Astrocyte of the spinal cord (primary cell): ENCODE measurements at places on chromosomes 1 and 21.

GRCh38 chr1:5947071-5947821 lies 45.0 kb downstream of the NPHP4 start:
- DNase-seq: no peak

- DNase-seq: no peak
Measured at GRCh38 chr1:235996048-235996785, 68.7 kb downstream of the NID1 start.

- DNase-seq: no peak
Measured at GRCh38 chr1:94715321-94715720, 104.8 kb upstream of the SLC44A3 start.

- peak; percentile 78 for DNase-seq
Measured at GRCh38 chr1:6795661-6796060, 10.4 kb downstream of the CAMTA1 start.

DNA sequence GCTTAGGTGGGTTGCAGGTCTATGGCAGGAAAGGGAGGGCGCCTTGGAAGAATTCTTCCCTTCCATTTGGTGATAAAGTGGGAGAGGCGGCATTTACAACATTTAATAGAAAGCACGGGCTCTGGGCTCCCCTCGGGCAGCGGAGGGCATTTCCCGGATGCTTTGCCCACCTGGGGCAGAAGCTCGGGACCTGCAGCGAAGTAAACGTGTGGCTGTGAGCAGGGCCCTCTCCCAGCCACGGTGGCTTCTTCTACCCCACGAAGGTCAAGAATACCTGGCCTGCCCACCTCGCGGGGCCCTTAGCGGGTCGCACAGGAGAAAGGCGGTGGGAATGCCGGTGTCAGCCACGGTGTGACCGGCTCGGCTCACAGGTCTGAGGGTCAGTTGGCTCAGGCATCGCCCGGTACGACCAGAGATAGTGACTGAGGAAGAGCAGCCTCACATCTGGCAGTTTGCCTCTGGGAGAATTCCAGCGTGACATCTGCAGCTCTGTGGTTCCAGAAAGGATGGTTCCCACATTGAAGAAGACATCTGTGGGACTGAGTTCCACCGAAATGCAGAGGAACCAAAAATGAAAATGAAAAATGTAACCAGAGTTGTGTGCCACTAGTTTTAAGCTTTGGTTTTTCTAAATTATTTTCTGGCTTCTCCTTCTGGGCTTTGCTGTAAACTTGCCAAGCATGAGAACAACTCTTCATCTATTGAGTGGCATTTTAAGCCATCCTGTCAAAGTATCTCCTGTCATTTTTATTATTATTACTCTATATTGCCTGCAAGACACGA lies 720 bp upstream of the F3 start:
- DNase-seq: peak; percentile 39

DNA sequence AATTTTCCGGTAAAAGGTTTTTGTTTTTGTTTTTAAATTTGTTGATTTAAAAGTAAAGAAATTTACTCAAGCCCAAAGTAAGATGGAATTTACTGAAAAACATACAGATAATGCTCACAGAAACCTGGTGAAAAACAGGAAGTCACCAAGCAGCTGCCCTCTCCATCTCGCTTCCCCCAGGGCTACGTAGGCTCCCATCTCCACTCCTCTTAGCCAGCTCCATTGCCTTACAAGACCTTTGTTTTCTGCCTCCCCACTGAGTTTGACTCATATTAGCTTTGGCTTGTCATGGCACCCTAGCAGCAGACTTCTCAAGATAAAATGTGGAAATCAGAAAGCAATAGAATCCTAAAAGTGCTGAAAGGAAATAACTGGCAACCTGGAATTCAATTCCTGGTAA lies 57.9 kb downstream of the PHTF1 start:
- DNase-seq: peak; percentile 70

DNA sequence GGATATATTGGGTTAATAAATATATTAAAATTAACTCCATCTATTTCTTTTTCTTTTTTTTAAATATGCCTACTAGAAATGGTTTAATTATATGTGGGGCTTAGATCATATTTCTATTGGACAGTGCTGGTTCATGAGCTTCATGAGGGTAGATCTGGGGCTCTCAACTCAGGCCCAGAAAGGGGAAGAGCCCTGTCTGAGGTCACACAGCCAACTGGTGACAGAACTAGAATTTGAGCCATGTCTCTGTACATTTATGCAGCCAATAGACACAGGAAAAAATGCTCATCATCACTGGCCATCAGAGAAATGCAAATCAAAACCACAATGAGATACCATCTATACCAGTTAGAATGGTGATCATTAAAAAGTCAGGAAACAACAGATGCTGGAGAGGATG lies 5.1 kb upstream of the EPHB2 start:
- no peak for DNase-seq

- peak; percentile 1 for DNase-seq
Measured at GRCh38 chr1:188904201-188904600, 1573.5 kb downstream of the BRINP3 start.

GRCh38 chr1:196144588-196144987 lies 463.7 kb downstream of the KCNT2 start:
- no peak for DNase-seq

DNA sequence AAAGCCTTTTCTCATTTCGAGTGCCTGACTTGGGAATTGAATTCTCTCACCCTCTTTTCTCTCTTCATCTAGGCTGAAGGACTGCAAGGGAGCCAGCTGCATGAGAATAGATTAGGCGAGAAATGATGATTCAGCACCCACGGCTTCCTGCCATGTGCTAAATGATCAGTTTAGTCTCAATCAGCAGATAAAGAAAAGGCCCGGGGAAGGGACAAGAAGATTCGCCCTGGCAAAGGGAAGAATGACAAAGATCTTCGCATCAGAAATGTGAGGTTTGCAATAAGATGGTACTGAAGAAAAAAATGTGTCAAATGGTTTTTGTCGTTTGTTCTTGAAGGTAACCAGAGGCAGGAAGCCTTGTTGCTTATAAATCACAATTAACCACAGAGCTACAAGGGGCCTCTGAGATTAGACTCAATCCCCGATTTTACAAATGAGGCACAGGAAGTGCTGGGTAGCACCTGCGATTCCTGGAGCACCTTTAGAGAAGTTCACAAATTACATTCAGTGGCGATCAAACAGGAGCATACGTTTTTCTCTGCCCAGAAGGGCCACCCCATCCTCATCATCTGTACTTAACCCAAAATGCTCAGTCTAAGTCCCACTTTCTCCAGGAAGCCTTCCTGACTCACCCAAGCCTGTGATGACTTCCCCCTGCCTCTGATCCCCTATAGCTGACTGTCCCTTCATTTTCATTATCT lies 183.4 kb downstream of the ZNF281 start:
- DNase-seq: no peak

DNA sequence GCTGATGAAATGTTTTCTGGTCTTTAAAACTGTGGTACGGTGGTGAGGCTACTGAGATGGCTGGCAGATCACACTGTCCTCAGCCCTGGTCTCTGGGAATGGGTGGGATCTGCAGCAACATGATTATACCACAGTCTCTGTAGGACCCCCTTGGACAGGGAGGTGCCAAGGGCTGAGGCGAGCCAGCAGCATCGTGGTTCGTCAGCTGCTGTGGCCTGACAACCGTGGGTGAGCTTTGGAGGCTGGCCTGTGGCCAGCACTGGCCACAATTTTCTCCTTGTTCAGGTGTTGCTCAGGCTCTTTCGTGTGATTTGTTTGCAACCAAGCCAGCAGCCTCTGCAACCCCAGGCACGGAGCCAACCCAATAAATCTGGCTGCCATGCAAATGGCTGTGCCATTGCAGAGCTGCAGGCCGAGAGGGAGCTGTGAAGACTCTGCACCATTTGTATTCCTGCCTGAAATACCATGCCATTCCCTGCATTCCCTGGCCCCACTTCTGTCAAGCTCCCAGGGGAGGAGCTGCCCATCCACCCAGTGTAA lies 70.9 kb downstream of the PCP4 start:
- DNase-seq: no peak

- DNase-seq: no peak
Measured at GRCh38 chr1:19535214-19535613, 49.9 kb upstream of the CAPZB start.

- DNase-seq: no peak
Measured at GRCh38 chr21:14763695-14764064, 217.6 kb upstream of the SAMSN1 start.

GRCh38 chr1:156081180-156081916 lies 917 bp downstream of the MEX3A start:
- no peak for DNase-seq

- DNase-seq: peak; percentile 17
Measured at GRCh38 chr1:9439074-9439761, 100.0 kb upstream of the SLC25A33 start.

DNA sequence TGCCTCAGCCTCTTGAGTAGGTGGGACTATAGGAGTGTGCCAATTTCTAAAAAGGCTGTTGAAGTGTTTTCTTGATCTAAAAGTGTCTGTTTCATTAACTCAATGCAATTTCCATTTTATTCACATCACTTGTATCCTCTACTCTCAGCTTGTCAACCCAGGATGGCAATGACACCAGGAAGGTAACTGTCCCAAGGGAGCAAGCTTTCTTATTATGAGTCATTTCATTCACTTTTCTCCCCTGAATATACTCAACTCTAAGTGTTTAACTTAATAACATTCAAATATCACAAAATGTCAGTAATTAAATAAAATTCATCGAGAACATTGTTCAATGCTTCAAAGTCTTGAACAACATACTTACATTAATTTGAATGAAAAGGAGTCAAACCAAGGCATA lies 22.9 kb upstream of the GFI1 start:
- DNase-seq: no peak

DNA sequence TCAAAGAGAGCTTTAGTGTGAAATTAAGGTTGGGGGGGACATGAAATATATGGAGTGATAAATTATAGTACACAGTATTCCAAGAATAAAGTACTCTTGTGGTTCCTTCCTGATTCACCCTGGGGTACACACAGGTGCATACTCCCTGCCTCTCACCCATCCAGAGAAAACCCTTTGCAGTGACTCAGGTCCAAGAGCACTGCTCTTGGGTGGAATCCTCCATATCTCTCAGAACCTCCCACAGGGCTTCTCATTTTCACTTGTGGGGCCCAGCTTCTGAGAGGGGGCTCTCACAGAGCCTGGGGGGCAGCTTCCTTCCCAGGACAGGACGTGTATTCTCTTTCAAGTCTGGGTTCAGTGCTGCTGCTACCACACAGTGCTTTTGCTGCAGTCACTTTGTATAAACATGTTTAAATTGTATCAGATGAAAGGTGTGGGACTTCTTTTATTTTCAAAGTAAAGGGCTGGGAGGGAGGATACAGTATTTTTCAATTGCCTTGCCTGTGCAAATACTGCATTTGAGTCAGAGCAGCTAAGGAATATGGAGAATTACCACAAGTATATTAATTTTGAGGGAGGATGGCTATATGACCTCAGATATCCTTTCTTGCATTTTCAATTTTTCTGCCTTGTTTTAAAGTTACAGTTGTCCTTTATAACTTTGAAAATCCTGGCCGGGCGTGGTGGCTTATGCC lies 24.9 kb upstream of the BMP8A start:
- no peak for DNase-seq

GRCh38 chr1:178933105-178933561 lies 62.3 kb upstream of the ANGPTL1 start:
- DNase-seq: no peak

- DNase-seq: no peak
Measured at GRCh38 chr1:112399456-112399855, 3.4 kb downstream of the CTTNBP2NL start.

DNA sequence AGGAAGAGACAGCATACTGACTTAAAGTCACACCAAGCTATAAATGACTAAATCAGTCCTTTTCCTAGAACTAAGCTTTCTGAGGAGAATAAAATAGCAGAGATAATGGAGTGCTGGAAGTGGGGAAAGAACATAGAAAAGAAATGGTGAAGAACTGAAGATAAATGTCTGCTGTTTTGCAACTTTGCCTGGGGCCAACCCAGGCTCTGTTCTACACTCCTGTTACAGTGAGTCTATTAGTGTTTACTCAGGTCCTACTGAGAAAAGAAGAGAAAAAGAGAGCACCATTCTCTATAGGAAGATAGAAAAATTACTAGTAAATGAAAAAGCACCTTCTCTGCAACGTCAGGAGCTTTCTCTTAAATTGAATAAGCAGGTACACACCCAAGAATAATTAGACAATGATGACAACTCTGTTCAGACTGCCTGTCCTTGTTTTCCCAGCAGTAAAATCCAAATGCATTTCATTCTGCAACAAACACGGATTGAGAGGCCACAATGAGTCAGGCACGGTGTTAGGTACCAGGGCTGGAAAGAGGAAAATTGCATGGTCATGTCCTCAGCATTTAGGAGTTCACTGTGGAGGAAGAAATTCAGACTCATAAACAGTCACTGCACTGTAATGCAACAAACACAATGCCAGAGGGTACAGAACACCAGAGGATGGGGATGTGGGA lies 139.4 kb upstream of the CAMK1G start:
- DNase-seq: no peak

DNA sequence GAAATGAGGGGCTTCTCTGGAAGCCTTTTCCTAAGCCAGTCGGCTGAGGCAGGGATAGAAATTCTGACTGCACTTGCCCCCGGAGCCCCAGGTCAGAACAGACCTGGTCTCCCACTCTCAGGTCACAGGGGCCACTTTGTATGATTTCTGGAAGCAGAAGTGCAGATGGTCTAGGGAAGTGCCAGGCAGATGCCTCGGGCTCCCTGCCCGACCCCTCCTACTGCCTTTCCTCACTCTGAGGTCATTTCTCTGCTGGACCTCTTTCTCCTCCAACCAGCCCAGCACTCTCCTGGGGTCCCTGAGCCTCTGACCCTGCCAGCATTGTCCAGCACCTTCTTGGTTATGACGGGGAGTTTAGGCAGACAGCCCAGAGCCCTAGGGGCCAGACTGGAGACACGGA lies 8.7 kb downstream of the RUNX3 start:
- no peak for DNase-seq

GRCh38 chr1:85447006-85447943 lies 17.7 kb downstream of the DDAH1 start:
- DNase-seq: peak; percentile 58

DNA sequence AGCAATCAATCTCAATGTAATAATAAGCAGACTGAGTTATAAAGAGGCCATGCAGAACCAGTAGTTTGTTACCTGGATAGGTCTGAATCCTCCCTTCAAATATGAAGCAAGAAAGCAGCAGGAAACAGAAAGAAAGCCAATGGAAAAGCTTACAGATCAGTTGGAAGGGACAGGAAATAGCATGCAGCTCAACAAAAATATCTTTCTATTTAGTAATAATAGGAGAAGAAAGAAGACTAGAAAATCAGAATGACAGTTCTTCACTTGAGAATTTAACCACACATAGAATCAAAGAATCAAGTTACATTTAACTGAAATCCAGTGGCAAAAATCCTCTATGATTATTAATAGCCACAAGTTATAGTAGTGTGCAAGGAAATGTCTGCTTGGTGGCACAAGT lies 194.4 kb downstream of the EIF4G3 start:
- peak; percentile 38 for DNase-seq

- DNase-seq: peak; percentile 29
Measured at GRCh38 chr1:216005916-216006315, 417.3 kb downstream of the USH2A start.
